GM23338 (cell line): ENCODE measurements at places on chromosomes 3 and 15. TPM values are rescaled to one million over a fixed set of nuclear protein-coding genes. Genes with fewer than 3 reads are reported as not detected.
A peak's percentile ranks its signal among the peaks of the same experiment; 100 is the strongest.

DNA sequence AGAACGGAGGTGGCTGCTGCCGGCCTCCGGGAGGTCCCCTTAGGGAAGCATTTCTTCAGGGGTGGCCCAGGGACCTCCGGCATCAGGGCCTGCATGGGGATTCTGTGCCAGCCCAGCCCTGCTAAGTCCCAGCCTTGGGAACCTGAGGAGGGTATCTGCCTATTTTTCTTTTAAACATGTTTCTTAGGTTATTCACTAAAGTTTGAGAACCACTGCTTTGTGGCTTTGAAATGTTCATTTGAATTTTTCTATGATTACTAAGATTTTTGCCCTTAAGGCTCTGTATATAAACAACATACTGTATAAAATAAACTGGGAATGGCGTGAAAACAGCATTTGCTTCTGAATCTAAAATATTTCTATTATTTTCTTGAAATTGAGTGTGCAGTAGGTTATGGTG lies 24.4 kb downstream of the FAN1 start:
- peaks cover 18% of the 10 kb centered on the region; the same call in 1 of the 2 replicates for H3K36me3 ChIP-seq
- no peak overlapping the region for H3K27ac ChIP-seq
- no peaks in the 10 kb centered on the region for H3K27me3 ChIP-seq
- no peak overlapping the region for H3K4me3 ChIP-seq
- peaks cover 12% of the 10 kb centered on the region for H3K4me1 ChIP-seq
- DNase-seq: no peak

DNA sequence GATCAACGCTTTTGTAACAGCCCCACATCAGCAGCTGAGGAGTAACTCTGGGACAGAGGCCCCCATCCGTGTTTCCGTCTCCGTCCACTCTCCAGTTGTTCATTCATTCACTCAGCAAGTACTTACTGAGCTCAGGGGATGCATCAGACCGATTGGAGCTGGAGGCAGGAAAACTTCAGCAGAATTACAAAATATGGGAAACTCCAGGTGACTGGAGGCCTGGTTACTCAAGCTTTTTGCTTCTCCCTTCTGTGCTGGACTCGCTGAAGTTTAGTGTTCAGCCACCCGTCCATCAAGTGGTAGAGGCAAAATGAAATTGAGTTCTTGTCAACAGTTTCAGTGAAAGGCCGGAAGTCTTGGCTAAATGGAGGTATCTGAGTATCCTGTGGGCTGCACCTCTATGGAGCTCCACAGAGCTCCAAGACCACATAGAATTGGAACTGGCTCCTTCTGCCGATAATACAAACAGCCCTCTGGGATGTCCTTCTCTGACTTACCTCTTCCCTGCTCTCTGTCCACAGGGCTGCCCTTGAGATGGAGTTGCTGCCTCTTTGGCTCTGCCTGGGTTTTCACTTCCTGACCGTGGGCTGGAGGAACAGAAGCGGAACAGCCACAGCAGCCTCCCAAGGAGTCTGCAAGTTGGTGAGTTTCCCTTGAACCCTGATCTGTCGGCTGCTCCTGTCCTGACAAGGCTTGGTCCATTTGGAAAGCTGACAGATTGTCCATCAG lies 14.7 kb downstream of the NRROS start:
- H3K27me3 ChIP-seq: no peaks in the 10 kb centered on the region
- no peak for DNase-seq
- H3K4me3 ChIP-seq: no peak overlapping the region
- no peak overlapping the region for H3K27ac ChIP-seq
- peaks cover 18% of the 10 kb centered on the region for H3K4me1 ChIP-seq

GRCh38 chr3:126306888-126307482 lies 50.2 kb downstream of the KLF15 start:
- 0 out of 2 replicates have a peak, but pooled peaks cover 7% of the 10 kb centered on the region for H3K36me3 ChIP-seq
- H3K27ac ChIP-seq: no peak overlapping the region

DNA sequence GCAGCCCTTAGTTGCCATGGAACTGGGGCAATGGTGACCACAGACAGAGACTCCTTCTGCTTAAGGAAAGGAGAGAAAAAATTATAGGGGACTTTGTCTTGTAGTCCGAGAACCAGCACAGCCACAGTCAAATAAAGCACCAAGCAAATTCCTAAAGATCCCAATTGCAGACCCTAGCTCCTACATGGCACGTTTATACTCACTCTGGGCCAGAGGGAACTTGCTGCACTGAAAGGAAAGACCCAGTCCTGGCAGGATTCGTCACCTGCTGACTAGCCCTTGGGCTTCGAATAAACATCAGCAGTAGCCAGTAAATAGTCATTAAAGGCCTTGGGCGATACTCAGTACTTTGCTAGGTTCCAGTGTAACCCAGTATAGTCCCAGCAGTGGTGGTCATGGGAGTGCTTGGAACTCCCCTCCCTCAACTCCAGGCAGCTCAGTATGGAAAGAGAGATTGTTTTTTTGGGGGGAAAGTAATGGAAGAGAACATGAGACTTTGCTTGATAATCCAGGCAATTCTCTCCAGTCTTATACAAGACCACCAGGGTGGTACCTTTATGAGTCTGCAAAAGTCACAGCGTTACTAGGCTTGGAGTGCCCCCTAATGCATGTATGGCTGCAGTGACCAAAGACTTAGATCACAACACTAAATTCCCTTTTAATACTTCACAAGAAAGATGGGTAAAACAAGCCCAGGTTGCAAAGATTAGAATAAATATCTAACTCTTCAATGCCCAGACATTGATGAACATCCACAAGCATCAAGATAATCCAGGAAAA lies 66.4 kb upstream of the AGTR1 start:
- DNase-seq: peak; percentile 78
- no peaks in the 10 kb centered on the region for H3K27me3 ChIP-seq
- no peak overlapping the region for H3K27ac ChIP-seq
- no peak overlapping the region for H3K4me3 ChIP-seq
- no peaks in the 10 kb centered on the region for H3K36me3 ChIP-seq
- H3K4me1 ChIP-seq: no peaks in the 10 kb centered on the region

DNA sequence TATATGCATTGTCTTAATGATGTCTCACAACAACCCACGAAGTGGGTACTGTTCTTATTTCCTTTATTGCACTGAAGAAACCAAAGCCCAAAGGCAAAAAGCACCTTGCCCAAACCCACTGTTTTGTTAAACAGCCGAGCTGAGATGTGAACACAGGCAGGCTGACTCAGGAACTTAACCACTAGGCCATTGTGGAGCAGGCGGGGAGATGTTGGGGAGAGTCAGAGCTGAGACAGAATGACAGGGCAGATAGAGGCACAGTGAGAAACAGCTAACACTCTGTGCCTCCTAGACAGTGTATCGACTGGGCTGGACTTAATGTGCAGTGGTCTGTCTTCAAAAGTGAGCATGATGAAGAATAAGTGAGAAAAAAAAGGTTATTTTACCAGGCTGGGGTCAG lies 56.5 kb downstream of the RPLP1 start:
- no peak overlapping the region for H3K27ac ChIP-seq
- H3K4me3 ChIP-seq: no peak overlapping the region
- H3K4me1 ChIP-seq: no peaks in the 10 kb centered on the region
- no peak for DNase-seq
- no peaks in the 10 kb centered on the region for H3K36me3 ChIP-seq
- H3K27me3 ChIP-seq: no peaks in the 10 kb centered on the region

DNA sequence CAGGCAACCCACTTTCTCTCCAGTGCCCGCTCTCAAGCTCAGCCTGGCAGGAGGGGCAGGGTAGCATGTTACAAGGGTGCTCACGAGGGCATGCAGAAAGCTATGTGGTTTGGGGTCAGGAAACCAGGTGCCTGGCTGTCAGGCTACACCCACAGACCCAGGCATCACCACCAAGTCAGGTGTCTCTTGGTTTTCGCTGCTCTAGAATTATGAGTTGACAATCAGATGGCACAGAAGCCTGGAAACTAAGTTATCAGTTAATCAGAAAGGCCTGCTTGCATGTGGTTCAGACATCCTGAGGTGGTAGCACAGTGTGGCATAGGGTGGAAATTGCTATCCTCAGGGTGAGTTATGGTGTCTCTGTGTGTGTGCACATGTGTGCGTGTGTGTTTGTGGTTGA lies 16.2 kb upstream of the CCR9 start:
- H3K4me3 ChIP-seq: no peak overlapping the region
- H3K27ac ChIP-seq: no peak overlapping the region
- no peak for DNase-seq
- no peaks in the 10 kb centered on the region for H3K36me3 ChIP-seq

Gene SSR3
- polyA plus RNA-seq: 161 and 173 TPM in 2 replicates

Gene ITPKA
- 0.35 and 0.55 TPM in 2 replicates for polyA plus RNA-seq

Gene CDAN1
- 6.0 and 6.6 TPM in 2 replicates for polyA plus RNA-seq

- H3K4me3 ChIP-seq: no peak overlapping the region
- no peak overlapping the region for H3K27ac ChIP-seq
- H3K27me3 ChIP-seq: no peaks in the 10 kb centered on the region
- no peaks in the 10 kb centered on the region for H3K4me1 ChIP-seq
- DNase-seq: no peak
Measured at GRCh38 chr3:69842789-69843188, 103.5 kb downstream of the MITF start.

Gene ZNF501
- 3.3 and 4.2 TPM in 2 replicates for polyA plus RNA-seq

Gene AHSG
- 0.18 and 0.21 TPM in 2 replicates for polyA plus RNA-seq

Gene AMOTL2
- 17.4 and 17.9 TPM in 2 replicates for polyA plus RNA-seq

DNA sequence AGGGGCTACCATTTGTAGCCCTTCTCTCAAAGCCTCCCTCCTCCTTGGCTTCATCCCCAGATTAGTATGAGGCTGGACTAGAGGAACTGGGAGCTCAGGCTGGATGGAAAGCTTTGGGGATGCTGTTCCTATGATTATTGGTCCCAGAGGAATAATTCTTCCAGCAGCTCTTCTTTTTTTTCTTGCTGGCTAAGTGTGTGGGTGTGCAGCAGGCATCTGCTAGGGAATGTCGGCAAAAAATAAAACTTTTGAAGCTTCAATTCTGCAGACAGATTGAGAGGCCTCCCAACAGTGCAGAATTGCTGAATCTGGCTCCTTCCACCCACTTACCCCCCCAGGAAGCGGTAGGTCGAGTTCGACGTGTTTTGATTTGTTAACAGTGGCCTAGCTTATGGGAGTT lies 138.5 kb upstream of the ANKRD28 start:
- no peak overlapping the region for H3K27ac ChIP-seq
- H3K4me3 ChIP-seq: no peak overlapping the region
- H3K4me1 ChIP-seq: no peaks in the 10 kb centered on the region
- no peaks in the 10 kb centered on the region for H3K36me3 ChIP-seq
